ENCODE measurements at places on chromosomes 6 and 20.

- DNase-seq: no peak
Observed at GRCh38 chr6:134446218-134446848, 128.4 kb upstream of the SGK1 start.

DNA sequence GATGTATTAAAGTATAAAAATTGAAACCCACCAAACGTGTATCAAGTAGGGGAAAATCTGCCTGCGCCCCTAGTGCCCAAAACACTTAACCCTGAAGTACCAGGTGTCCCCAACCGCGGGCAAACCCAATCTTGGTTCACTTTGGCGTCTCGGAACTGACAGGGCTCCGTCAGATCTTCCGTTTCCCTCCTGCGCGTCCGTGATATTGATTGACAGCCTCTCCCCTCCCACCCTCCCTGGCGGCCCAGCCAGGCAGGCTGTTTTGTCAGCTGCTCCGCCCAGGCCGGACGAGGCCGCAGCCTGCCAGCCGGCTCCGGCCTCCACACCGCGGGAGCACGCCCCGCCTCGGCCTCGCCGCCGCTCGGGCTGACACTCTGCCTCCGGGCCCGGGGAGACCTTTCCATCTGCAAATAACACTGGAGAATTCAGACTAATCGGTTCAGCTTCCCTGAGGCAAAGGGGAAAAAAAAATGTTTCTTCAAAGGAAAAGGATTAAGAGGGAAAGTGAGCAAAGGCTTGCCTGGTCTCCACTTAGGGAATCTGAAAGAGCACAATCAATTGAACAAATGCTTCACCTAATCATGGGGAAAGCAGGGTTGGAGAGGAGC lies 234.9 kb upstream of the MCHR2 start:
- no peak for DNase-seq

- DNase-seq: no peak
Observed at GRCh38 chr6:63261820-63262219, 50.6 kb downstream of the FKBP1C start.

DNA sequence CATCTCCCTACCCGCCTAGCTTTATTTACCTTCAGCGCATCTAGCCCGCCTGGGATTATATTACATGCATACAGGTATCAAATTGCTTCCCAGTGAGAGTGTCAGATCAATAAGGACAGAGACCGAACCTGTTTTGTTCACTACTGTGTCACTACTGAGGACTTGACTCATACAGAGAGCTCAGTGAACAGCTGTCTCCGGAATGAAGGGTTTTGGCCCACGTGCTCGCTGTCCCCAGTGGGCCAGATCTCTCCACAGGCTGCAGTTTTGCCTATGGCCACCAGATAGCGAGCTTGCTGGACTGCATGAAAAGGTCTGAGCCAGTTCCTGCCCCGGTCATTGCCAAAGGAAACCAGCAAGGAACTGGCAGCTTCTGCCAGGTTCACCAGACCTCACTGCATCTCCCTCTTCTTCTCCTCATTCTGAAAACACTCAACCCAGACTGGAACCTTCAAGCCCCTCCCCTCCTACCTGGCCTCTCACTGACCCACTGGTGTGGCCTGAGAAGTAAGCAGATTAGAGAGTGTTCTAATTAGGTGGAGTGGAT lies 150.8 kb downstream of the ZMYND8 start:
- no peak for DNase-seq

- DNase-seq: no peak
Observed at GRCh38 chr20:8062756-8063155, 43.2 kb upstream of the TMX4 start.
